ENCODE measurements at places on chromosomes 12 and 14.

DNA sequence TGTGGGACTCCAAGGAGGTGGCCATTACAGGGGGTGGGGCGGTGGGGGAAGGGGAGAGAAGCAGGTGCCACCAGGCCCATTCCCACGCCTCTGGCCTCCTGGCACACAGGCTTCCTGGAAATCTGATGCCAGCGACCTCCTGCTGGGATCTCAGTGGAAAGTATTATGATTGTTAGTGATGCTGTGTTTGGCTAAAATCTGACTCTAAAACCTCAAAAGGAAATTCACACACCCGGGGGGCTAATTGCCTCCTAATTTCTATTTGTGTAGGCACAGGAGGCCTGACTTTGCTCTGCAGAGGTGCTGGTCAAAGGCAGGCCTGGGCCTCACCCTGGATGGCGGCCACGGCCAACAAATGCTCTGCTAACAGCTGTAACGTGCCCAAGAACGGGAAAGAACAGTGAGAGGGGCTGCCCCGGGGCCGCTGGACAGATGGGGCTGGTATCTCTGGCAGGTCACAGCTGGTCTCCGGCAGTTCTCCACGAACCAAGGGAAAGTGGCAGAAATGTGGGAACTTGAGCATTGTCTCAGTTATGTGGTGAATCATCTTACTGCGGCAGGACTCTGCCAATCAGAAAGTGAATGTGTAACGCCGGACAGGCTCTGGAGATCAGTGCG is 14.3 kb downstream of the FAM181A start:
- DNase-seq = no peak

DNA sequence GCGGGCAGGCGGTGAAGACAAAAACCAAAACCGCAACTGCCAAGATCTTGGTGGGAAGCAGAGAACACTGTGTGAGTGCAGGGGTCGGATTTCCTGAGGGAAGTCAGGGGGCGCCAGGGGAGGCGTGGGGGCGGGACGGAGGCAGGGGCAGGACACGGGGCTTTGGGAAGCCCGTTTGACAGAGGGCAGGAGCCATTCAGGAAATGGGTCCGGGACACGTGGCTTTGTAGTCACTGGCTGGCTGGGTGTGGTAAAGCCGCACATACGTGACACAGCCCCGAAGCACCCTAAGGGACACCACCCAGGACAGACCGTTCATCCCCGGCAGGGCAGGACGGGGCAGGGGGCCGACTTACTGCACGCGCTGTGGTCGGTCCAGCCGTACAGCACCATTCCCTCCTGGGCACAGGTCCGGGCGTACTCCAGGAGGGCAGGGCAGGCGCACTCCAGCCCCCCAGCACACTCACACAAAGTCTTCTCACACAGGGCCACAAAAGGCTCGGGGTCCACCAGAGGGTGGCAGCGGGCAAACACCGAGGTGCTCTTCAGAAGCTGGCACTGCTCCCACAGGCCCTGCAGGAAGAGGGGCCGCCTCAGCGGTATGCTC is 49.4 kb downstream of the VWF start:
- no peak for DNase-seq

GRCh38 chr12:123270214-123271000 is 1.2 kb downstream of the CDK2AP1 start:
- no peak for DNase-seq

DNA sequence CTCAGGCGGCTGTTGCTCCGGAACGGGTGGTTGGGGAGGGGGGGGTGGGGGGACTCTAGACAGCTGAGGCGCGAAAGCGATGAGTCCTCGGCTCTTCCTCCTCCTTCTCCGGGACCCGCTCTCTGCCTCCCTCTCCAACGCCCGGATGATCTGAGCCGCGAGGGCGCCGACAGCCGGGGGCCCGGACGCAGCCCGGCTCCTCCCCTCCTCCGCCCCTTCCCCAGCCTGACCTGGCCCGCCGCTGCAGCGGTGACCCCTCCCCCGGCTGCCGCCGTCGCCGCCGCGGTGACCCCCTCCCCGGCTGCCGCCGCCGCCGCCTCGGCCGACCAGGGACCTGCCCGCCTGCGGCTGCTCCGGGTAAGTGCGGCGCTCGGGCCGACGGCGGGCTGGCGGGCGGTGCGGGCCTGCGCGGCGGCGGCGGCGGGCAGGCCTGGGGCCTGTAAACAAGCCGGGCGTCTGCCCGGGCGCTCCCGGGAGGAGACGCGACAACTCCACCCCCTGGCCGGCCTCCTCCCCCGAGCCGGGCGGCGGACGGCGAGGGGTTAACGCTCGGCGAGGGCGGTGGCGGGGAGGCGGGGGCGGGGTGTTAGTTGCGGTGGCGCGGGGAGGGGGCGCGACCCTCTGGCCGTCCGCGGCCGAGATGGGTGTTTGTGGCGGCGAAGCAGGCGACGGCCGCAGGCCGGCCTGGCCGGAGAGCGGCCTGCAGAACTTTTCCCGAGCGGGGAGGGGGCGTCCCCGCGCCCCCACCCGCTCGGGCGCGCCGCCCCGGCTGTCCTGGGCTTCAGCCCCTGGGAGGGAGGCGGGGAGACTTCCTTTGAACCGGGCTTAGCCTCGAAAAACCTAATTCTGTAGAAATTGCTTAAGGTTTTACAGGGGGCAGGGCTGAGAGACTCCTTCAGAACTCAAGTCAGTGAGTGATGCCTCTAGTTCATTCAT is 568 bp downstream of the PPM1A start:
- DNase-seq = peak; percentile 59

- no peak for DNase-seq
Observed at GRCh38 chr12:59151243-59151642, 230.9 kb upstream of the LRIG3 start.

GRCh38 chr12:79687711-79688260 is 3.0 kb downstream of the PAWR start:
- DNase-seq = no peak

GRCh38 chr14:69247676-69248440 is 12.1 kb upstream of the GALNT16 start:
- DNase-seq = no peak

DNA sequence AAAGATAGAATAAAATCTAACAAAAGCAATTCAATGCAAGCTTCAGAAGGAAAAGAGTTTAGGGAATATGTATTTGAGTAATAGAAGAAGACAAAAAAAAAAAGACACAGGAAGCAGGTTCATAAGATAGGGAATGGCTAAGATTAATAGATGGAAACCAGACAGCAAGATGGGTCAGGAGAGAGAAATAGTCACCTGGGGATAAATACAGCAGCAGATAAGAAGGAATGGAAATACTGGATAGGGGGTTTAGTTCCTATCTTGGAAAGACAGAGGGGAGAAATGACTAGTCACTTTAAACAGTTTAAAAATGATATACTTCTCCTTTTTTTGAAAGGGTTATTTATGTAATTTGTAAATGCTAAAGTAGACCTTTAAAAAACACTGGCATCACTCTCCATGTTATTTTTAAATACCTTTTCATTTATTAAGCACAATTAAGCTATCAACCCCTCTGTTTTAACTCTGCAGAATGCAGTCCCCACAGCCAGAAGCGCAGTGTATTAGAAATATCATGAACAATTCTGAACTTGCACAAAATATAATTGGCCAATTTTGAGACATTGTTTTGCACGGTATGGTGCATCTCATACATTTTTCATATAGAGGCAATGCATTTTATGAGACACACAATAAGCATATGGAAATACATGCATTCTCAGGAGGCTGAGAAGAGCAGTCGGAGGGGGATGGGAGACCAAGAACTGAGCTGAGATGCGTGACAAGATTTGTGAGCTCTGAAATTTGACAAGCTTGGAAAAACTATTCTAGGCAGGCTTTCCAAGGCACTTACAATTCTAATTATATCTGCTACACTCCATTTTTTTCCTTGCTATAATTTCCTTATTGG is 303.4 kb upstream of the PRICKLE1 start:
- no peak for DNase-seq

GRCh38 chr12:103505371-103506236 is 9.8 kb upstream of the C12orf42 start:
- no peak for DNase-seq

DNA sequence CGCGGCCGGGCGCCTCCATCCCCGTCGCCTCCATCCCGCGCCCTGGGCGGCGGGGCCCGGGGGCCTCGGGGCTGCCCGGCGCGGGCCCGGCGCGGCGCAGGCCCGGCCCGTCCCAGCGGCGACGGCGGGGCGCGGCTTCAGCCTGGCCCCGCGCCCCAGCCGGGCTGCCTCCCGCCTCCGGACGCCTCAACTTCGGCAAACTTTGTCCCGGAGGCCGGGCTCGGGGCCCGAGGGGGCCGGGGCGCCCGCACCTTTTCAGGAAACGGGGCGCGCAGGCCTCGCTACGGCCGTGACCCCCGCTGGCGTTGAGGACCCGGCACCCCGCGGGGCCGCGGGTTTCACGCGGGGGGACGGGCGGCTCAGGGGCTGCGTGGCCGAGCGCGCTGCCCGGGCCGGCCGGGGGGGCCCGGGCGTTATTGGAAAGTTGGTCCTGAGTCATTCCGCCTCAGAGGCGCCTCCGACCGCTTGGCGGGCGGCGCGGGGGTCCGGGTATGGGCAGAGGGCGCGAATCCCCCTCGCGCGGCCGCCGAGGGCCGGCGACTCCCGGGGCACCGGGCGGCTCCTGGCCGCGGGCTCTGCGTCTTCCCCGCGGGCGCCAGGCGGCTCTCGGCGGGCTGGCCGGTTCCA is 575 bp downstream of the TRAF3 start:
- no peak for DNase-seq

GRCh38 chr12:25347716-25348592 is 97.2 kb upstream of the KRAS start:
- no peak for DNase-seq

DNA sequence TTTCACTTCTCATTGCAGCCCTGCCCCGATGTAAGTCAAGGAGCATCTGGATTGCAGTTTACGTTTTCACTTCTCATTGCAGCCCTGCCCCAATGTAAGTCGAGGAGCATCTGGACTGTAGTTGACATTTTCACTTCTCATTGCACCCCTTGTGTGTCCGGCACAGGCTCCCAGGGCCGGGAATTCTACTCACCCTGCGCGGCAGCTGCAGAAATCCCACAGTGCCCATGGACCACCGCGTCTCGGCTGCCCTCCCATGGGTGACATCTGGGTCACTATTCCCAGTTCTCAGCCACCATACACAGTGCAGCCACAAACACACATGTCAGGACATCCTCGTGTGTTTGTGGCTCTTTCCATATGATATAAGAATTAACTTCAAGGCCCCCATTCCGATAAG is 378.5 kb downstream of the ADGRD1 start:
- no peak for DNase-seq

DNA sequence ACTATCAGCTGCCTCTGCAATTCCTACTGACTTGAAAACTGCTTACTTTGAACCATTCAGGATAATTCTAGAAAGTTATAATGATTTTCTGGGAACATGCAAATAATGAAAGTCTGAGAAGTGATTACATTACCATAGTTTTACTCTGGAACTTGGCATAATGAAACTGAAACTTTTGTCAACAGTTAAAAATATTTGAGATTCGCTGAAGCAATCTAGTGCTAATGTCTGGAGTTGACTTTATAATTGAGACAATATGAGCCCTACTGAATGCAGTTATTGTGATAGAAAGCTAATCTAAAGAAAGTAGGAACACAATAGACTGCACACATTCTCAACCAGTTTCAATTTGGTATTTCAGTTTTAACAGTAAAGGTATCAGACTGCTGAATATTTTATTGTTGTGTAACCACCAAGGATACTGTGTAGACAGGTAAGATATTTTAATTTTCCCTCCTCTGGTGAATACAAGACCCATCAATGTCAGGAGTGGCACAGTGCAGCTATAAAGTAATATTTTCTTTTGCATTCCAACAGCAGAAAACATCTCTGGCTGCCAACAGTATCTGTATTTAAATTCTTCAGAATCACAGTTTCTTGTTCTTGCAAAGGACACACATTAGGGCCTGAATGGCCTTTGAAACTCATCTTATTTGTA is 483.5 kb downstream of the ATP23 start:
- DNase-seq = no peak

- DNase-seq = no peak
Observed at GRCh38 chr12:108641446-108642268, 8.0 kb upstream of the SELPLG start.

- DNase-seq = peak; percentile 55
Observed at GRCh38 chr12:94545935-94546771, 86.5 kb upstream of the CEP83 start.

DNA sequence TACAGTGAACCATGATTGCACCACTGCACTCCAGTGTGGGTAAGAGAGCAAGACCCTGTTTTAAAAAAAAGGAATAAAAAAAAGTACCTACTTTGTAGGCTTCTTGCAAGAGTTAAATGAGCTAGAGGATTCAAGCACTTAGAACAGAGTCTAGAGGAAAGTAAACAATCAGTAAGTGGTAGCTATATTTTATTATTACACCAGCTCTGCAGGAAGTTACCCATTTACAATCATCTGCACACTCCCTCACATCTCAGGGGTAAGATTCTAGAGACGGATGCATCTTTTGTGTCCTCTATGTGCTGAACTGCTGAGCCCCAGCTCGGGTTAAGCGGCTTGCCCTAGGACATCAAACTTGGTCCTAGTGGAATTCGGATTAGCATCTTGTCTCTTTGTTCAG is 67.3 kb downstream of the KCNK10 start:
- DNase-seq = no peak

DNA sequence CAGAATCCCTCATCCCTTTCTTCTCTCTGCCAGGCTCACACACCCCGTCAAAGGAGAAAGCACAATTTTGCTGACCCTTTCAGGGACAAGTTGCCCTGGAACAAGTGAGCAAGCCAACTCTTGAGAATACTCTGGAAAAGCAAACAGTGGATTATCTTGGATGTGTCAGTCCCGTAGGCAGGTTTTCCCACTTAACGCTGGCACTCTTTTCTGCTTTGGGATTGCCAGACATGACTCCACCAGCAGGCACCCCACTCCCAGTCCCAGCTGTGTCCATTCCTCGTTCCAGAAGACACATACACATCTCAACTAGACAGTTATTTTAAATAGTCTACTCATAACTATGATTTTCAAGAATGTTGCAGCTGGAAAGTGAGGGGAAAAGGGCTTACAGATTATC is 145.5 kb upstream of the CDKN3 start:
- peak; percentile 55 for DNase-seq

- DNase-seq = no peak
Observed at GRCh38 chr12:106431839-106432411, 74.4 kb downstream of the POLR3B start.

DNA sequence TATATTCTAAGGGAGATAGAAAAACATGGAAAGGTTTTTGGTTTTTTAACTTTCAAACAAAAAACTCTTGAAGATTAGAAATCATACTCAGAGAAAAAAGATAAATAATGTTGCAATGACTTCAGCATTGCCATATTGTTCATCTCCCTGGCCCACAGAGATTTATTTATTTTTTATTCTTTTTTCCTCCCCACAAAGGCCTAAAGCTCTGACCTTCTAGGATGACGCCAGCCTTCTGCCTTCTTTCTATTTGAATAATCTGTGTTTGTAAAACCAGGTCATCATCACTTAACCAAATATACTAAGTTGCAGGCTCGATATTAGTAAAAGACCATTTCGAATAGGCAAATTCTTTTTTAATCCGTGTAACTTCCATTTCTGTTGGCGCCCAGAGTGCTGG is 4.4 kb upstream of the DCP1B start:
- no peak for DNase-seq

Measured in LoVo (cell line).